ENCODE measurements at places on chromosomes 12 and 14.

DNA sequence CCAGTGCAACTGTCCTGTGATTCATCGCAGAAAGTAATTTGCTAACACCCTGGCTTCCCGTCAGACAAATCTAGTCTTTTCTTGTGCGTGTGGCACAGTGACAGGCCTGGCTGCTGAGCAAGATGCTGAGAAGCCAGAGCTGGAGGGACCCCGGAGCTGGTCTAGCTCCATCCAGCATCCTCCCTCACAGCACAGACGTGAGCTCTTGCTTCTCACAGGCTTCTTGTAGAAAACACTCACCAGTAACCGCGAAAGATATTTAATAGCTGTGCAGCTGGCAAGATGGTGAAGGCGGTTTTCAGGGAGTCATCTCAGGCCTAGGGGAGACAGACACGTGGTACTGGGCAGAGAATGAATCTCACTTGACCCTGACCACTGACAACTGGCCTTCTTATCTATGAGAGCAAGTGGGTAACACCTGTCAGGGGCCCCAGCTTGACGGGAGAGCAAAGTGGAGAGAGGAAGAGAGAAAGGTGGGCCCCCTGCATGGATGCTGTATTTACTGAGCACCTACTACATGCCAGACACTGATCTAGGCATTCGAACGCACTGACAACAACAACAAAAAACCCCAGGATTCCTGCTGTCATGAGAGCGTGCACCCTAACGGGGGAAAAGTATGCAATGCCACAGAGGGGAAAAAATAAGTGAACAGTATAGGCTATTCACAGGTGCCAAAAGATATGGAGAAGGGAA is 63.3 kb downstream of the CCDC88C start:
- no peak for DNase-seq

DNA sequence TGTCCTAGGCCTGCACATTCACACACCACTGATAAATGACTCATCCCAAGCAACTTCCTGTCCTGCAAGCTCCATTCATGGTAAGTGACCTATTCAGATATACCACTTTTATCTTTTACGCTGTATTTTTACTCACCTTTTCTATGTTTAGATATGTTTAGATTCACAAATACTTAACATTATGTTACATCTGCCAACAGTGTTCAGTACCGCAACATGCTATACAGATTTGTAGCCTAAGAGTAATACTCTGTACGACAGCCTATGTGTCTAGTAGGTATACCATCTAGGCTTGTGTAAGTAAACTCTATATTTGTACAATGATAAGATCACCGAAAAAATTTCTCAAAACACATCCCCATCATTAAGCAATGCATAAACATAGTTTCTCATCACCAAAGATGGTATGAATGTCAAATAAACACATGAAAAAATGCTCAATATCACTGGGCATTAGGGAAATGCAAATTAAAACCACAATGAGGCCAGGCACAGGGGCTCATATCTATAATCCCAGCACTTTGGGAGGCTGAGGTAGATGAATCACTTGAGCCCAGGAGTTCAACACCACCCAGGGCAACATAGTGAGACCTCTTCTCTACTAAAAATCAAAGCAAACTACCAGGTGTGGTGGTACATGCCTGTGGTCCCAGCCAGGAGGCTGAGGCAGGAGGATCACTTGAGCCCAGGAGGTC is 20.7 kb downstream of the ATXN2 start:
- DNase-seq = peak; percentile 34

DNA sequence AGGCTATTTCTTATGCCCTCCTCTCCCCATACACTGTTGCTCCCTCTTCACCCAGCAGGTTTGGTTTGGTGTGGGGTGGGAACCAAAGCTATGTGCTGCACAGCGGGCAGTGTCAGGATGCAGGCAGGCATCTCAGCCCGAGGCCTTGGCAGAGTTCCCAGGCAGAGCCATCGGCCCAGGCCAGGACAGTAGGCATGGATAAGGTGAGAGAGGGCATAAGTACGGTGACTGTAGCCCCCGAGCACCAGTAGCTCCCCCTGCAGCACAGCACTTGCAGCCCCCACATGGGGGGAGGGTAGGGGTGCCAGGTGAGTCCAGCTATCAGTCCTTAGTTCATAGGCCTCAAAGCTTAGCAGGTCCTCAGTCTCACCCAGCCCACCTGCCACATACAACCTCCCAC is 7.2 kb downstream of the KLHL33 start:
- DNase-seq = no peak

- peak; percentile 44 for DNase-seq
These were observed 156.7 kb downstream of the TMTC3 start for GRCh38 chr12:88298761-88299242.

DNA sequence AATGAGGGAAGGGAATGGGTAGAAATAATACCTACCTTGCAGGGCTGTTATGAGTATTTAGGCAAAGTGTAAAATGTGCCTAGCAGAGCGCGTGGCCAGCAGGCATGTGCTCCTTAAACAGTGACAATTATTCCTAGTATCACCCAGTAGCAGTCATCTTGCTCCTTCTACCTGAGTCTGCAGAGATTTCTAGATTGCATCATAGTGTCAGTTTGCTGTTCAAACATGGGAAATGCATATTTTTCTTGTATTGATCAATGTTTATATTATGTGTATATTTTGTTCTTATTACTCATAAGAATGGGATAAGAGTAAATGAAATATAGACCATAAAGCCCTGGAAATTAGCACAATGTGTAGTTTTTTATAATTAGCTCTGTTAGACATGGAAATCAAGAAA is 37.3 kb upstream of the PLEKHG7 start:
- no peak for DNase-seq

DNA sequence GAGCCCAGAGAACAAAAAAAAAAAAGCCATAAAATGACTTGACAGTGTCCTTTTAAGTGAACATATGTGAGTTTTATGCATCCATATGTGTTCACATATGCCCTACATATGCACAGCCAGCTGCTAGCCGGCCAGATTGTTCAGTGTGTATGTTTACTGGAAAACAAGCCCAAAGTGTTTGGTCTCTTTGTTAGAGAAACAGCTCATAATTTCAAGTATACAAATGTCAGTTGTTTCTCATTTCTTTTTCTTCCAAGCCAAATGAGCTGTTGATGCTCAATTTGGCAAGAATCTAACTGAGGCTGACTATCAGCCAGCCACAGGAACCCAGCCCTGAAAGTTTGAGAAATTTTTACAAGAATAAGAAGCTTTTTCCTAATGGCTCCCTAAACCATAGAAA is 60.8 kb upstream of the TSPAN8 start:
- DNase-seq = no peak

DNA sequence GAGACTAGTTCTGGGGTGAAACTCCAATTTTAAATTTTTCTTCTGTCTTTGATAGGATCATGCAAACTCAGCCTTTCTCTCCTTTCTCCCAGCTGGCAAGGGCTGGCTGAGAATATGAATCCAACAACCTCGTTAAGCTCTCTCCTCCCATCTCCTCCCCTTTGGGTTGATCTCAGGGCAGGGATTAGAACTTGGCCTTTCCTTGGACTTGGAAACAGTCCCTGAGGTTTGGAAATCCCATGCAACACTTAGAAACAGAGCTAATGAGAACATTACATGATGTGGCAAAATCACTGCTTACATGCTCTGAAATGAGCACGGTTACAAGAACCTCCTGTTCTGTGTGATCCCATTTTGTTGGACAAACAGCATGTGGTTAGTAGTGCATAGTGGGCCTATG is 31.6 kb downstream of the ACACB start:
- DNase-seq = no peak

DNA sequence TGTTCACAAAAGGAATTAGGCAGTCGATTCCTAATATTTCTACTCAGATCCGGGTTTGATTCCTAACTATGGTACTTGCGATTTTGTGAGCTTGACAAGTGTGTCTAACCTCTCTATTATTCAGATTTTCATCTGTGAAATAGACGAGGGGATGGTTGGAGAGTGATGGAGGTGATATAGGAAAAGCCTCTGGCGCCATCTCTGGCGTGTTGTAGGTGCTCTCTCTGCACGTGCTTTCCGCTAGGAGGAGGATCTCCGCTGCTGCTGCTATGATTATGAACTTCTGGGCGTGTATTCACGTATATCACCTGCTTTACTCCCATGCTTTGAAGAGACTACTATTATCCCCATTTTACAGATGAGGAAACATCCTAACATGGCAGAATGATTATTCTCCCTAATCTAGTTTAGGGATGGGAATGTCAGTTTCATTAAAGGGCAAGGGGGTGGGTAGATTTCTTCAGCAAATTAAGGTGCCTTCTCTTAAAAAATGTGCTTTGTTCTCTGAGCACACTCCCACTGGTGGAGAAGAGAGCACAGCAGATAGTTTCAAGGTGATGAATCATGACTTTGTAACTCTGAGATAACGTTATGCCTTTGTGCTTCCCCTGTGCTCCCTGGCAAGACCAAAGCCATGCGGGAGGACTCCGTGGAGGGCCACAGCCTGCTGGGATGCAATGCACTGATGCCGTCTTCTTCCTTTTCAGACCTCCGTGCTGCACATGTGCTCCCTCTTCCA is 97.1 kb downstream of the PRIMA1 start:
- no peak for DNase-seq

GRCh38 chr12:108907839-108908351 is 28.0 kb downstream of the DAO start:
- peak; percentile 61 for DNase-seq

DNA sequence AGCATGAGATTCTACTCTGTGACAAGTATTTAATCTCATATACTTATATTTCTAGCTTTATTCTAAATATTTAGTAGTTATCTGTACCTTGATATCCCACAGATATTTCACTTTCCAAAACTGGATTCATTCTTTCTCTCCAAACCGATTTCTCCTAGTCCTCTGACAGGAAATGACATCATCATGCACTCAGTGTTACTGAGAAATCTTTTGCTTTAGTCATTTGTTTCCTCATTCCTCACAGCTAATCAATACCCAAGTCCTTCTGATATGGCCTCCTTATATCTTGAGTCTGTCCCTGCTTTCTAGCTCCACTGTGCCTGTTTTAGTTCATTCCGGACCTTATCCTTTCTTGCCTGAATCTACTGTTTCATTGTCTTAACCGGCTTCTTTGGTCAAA is 39.4 kb upstream of the E2F7 start:
- DNase-seq = peak; percentile 43

- no peak for DNase-seq
These were observed 37.2 kb downstream of the TNFAIP2 start for GRCh38 chr14:103160321-103161053.

GRCh38 chr12:39773266-39773665 is 153.7 kb upstream of the ABCD2 start:
- no peak for DNase-seq

DNA sequence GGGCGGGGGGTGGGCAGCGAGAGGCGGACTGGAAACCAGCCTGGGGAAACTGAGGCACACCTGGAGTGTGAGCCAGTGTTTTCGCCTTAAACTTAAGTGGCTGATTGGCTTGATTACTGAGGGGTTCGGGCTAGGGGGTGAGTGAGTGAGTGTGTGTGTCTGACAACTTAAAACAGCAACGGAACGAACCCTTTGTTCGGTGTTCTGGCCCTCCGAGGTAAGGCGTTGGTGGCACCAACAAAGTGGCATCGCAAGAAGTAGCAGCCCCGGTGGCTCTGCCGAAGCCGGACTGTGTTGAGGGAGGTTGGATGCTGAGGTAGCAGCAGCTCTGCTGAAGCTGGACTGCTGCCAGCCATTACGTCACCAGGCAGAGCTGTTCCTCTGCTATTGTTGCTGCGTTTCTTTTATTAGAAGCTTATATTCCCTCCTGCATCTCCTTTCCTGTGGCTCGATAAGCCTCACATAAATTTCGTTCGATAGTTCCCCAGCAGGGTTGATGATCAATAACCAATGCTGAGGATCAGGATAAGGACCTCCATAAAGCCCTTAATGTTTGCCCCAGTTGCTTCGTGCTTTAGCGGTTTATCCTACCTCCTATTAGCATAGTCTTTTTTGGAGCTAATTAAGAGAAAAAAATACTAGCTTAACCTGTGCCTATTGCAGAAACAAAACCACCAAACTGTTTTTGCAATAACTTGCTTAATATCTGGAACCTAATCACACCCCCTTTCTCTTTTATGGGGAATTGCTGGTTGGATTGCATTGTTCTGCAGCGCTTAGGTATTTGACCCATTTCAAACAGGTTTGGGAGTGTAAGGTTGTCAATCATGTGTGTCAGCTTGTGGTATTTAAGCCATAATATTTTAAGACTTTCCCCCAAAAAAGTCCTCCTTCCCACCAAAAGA is 1.3 kb downstream of the GPR137C start:
- peak; percentile 75 for DNase-seq

DNA sequence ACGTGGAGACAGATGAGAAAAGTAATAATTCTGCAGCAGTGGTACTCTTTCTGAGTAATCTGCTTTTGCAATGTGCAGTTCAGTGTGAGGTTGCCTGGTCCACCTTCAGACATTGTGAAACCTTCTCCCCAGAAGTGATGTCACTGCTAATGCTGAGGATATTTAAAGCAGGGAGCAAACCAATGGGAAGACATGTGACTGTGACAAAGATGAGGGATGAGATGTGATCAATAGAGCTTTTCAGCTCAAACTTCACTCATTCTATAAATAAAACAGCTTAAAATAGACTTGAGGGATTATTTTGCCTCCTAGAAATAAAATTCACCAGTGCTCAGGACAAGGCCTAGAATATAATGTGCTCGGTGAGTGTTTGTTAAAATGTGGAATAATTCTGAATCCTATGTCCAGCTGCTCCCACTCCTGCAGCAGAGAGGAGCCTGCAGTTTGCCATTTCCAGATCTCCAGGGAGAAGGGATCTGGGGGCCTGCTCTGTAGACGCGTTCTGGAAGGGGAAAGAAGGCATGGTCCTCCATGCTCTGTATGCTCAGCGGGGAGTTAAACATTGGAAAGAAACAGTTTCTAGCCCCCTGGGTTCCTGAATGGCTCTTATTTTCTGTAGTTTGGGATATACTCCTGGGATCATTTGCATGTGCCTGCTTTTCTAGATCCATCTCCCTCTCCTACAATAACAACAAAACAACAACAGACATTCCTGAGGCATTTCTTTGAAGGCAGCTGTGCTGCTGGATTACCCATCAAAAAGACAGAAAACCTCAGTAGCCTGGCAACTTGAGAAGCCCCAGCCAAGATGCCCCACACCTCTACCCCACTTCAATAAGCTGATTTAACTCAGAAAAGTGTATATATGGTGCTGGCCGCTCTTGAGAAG is 8.9 kb downstream of the SLC7A8 start:
- no peak for DNase-seq

- no peak for DNase-seq
These were observed 16.1 kb downstream of the ISCA2 start for GRCh38 chr14:74509587-74510222.

- no peak for DNase-seq
These were observed 160.5 kb downstream of the ANO2 start for GRCh38 chr12:5784462-5785130.

DNA sequence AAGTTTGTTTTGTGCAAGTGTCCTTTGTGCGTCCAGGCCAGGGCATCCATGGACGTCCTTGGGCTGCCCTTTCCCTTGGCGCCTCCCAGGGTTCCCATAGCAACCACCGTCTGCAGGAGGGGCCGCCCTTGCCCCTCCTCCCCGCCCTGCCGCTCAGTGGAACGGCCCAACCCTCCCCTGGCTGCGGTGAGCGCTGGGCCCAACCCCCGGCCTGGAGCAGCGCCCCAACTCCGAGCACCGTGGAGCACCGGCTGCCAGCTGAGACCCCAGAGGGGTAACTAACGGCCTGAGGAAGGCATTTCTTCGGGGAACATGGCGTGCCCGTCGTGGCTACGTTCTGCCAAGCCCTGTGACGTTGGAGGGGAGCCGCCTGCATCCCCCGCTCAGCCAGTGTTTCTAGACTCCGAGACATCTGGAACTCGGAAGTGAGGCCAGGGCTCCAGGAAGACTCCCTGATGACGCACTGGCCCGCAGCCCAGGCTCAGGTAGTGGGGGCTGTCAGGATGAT is 5.3 kb upstream of the ACACB start:
- peak; percentile 61 for DNase-seq

GRCh38 chr14:105641075-105641937 is 114.9 kb downstream of the TMEM121 start:
- DNase-seq = no peak
